Jurkat, Clone E6-1 (cell line): ENCODE measurements at places on chromosomes 3 and 15.

DNA sequence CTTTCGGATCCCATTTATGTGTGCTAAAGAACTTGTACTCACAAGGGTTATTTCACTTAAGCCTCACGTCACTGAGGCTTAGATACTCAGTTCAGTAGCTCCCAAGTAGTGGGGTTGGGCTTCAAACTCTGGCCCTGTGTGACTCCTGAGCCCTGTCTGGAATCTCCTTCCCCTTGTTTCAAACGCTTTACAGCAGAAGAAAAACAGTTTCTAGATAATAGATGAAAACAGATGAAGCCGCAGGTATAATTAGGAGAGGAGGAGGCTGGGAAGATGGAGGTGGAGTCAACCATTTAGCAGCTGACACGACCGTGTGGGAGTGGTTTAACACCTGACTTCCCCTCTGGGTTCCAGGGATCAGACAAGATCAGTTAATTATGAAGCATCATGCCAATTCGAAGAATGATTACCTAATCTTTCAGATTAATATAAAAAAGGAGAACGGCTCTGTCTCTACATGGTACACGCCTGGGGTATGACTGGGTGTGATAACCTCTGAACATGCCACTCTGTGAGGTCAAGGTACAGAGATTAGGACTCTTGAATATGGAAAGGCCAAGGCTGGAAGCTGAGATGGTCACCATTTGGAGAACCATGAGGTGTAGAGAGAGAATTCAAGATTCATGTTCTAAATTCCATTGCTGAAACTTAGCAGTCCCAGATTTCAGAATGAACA is 31.1 kb downstream of the TPM1 start:
- DNase-seq = no peak

GRCh38 chr3:38582941-38583645 is 66.4 kb downstream of the SCN5A start:
- no peak for DNase-seq

DNA sequence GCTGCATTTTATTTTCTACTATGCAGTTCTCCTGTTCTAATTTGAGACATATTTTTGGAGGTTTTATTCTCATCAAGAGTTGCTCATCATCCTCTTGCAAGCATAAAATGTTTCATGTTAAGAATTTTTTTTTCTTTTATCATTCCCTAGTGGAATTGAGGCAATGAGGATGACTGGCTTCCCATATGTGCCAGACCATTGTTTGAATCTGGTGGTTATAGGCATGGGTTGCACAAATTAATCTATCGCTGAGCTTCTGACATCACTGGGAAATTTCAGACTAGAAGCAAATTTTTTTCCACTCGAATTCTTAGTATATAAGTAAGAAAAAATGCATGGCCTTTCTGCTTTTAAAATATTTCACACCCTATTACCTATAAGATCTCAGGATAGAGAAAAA is 279.1 kb upstream of the PLSCR5 start:
- DNase-seq = no peak

DNA sequence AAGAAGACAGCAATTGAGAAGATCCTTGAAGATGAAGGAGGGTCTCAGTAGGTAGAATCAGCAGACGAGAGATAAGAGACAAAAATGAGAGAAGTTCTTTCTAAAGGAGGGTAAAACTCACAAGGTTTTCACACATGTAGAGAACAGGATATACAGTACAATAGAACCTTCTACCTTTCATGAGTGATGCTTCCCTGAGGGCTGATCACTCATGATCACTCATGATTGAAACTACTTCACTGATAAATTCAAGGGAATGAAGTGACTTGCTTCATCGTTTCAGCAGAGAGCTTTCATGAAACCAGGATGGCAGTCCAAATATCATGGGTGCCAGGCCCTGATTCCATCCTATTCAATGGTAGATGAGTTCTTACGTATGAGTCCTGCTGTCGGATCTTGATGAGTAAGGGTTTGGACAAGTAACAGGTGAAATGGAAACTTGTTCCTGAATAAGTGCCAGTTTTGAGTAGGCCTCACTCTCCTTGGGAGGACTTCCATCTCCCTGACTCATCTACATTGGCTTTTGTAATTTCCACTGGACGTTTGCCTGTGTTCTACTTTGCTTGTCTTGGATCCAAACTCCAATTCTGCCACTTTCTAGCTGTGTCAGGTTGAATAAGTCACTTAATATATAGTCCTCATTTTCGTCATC is 9.6 kb upstream of the CLDN16 start:
- DNase-seq = no peak

GRCh38 chr3:38601956-38602550 is 47.4 kb downstream of the SCN5A start:
- no peak for DNase-seq

DNA sequence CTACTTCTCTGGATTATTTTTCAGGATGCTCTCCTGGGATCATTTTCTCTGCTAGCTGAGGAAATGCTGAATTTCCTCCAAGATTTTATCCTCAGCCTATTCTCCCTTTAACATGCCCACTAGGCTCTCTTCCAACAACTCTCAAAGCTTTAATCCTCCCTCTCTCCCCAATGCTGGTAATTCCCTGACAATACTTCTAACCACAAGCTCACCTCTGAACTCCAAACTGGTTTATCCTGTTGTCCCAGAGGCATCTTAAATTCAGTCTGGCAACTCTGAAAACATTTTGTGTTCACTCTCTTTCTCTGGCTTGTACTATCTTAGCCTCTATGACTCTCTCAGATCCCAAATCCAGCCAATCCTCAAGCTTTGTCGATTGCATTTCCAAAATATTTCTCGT is 490.3 kb downstream of the MECOM start:
- DNase-seq = no peak

DNA sequence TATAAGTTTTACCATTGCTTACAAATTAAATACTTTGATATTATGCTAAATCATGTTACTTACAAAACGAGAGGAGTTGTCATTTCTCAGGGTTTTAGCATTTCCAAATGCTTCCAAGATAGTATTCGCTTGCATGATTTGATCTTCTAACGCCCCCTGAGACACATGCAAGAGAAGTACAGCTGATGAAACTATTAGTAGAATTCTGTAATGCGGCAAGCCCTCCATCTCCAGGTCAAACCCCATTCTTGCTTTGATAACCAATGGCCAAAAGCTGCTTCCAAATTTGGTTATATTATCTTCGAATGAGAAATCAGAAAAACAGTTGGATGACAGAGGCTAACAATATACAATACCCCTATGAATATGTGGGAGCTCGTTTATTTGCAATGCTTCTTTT is 14.7 kb downstream of the MYH15 start:
- no peak for DNase-seq

DNA sequence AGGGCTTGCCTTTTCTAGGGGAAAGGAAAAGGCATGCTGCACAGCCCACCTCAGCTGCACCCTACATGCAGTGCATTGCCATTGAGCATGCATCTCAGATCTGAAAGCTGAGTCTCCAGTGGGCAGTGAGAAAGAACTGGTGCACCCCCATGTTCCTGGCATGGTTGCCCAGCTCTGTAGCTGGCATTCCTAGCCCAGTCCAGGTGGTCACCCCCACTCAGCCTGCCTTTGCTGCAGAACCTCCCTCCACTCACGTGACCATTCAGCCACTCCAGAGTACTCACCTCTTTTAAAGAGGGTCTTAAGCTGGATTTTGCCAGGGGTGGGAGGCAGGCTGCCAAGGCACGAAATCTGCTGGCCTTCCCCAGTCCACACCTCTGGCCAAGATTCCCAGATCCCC is 208.6 kb upstream of the TOPAZ1 start:
- no peak for DNase-seq

DNA sequence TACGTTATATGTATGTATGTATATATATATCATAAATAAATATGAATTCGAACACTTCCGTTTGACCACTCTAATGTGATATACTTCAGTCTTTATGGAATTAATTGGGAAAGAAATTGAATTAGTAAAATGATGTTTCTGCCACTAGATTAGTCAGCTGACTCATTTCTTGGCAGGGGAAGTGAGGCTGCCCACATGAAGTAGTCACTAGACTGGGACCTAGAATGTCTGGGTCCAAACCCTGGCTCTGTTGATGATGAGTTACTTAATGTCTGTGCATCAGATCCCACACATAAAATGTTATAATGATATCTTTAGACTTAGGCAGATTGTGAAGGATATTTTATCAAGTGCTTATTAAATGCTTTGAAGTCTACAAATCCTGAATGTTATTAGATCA is 27.4 kb upstream of the ARL14 start:
- no peak for DNase-seq

DNA sequence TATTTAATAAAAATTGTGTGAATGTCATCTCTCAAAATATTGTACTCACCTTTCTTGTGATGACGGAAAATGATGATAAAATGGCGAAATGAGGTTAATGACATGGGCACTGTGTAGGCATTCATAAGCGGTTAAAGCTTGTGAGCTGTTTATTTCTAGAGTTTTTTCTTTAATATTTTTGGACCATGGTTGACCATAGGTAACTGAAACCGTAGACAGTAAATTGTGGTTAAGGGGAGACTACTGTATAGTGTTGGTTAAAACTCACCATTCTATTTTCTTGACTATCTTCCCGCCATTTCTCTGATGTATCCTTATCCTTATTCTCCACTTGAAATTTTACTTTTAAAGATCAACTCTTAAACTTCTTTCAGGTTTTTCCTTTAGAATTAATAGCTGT is 14.5 kb downstream of the RNF111 start:
- no peak for DNase-seq

DNA sequence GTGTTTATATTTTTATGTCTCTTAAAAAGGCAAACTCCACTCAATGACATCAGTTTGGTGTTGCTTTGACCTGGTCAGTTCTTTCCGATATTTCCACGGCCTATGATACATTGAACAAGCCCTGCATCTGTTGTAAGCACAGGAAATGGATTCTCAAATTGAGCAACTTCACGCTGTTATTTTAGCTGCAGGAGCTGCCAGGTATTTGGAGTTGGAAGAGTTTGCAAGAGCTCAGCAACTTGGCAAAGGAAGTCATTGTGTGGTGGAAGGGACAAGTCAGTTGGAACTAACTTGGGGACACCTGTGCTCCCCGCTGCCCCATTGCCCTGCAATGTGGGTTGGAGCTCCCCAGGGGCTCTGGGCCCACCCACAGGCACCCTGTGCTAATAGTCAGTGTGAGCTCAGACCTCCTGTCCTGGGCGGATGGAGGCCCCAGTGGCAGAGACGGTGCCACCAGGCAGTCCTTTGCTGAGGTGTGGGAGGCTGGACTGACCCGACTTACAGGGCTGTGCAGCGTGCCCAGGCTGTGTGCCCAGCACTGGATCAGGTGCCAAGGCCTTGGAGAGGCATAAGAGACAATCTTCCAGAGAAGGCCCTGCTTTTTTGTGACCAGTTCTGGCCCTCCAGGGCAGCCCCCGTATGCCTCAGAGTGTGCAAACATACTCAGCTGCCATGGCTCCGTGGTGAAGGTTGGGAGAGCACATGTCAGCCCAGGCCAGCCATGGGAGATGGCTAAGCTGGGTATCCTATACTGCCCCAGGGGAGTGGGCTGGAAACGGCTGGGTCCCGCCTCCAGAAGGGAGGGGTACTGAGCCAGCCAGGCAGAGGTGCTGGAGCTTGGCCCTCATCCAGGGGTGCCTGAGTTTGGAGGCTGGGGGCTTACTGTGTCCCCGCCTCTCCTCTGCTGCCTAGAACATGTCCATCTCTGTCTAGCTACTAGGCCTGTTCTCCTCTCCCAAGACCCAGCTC is 43.5 kb downstream of the KY start:
- no peak for DNase-seq

DNA sequence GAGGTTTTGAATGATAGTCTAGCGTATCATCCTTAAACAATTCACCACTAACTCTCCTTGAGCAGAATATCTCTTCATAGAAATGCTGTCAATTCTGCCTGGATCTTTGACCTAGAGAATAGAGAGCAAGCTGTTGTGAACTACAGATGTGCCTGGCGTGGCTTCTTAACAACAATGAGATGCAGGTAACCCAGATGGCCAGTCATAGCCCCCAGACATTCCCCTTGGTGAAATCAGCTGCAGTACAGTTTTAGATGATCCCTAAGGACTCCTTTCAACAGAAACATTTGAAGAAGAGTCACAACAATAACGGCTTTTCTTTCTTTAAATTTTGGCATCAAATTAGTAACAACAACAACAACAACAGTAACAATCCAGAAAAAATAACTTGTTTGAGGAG is 1041.3 kb downstream of the ROBO1 start:
- no peak for DNase-seq

GRCh38 chr3:58111513-58112184 is 99.1 kb downstream of the DNASE1L3 start:
- no peak for DNase-seq

GRCh38 chr15:46409841-46410301 is 775.0 kb downstream of the SQOR start:
- DNase-seq = no peak

DNA sequence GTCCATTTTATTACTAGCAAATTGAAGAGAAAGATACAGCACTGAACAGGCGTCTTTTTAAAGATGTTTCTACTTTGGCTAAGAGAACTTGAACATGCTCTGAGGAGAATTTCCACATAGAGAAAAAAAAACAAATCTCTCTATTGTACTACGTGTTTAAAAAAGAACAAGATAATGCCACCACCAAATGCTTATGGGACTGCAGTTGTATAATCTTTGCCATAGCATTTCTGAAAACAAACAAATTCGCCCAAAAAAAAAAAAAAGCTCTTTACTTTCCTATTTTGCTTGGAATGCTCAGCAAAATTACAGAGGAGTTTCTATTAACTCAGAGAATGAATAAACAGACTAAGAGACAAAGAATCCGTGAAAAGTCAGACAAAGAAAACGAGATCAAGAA is 114.2 kb downstream of the CNTN3 start:
- no peak for DNase-seq

GRCh38 chr3:163132111-163132510 is 1635.5 kb downstream of the OTOL1 start:
- DNase-seq = no peak

- DNase-seq = no peak
Measured at GRCh38 chr15:39709941-39710340, 72.7 kb downstream of the FSIP1 start.

DNA sequence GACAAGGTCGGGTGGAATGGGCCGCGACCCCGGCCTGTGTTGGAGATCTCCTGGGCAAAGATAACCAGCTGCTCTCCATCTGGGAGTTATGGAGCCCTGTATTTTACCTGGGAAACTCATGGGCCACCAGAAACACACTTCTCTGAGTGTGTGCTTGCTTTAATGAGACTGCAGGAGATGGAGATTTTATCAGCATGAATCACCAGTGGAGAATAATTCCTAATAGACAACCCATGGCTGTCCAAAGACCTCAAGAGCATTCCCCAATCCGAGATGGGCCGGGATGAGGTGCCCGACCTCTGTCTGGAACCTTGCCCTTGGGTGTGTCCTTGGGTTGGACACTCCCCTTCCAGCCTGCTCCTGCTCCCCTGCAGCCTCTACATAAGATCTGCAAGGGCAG is 389.3 kb downstream of the GABRG3 start:
- DNase-seq = no peak

DNA sequence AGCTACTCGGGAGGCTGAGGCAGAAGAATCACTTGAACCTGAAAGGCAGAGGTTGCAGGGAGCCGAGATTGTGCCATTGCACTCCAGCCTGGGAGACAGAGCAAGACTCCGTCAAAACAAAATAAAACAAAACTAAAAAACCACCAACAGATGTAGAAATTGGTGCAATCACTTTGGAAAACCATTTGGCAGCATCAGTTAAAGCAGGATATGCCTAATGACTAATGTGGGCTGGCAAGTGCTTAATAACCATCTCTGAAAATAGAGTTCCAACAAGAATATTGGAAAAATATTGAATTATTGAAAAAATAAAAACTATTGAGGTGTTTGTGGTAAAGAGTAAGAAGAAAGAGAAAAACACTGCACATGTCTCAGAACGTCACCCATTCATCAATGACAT is 16.1 kb upstream of the RTP3 start:
- no peak for DNase-seq
